ENCODE measurements at places on chromosomes 12 and 14.

DNA sequence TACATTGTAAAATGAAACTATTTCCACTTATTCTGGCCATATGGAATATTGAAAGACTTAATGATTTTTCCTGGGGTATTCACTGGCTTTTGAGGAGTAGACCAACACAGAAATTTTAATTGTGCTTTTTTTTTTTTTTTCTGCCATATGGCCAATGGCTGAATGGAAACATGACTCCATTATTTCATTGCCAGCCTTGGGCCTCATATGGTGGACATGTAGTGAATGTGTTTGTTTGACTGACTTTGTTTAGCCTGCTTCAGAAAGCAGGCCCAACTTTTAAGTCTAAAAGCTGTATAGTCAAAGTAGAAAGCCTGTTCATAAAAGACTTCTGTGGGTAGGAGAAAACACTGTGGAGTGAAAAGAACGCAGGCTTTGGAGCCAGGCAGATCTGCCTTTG is 2.4 kb downstream of the GNG2 start:
- no peak for DNase-seq

GRCh38 chr12:8120072-8120713 is 3.2 kb upstream of the CLEC4A start:
- no peak for DNase-seq

DNA sequence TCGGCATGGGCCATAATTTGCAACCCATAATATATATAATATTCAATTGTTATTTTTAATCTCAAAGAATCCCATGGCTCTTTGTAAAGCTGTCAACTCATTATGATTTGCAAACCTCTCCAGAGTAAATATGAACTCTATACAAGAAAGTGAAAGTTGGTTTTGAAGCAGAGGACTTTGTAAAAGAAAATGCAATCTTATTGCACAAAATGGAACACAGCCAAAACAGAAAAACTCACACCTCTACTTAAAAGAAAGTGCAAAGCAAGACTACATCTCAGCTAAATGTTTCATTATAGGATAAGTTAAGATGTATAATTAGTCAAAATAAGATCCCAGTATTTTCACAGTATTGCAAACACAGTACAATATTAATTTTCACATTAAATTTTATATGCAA is 111.2 kb upstream of the FLRT2 start:
- DNase-seq, result no peak

- DNase-seq, result peak; percentile 71
These were observed 98.4 kb downstream of the APAF1 start for GRCh38 chr12:98743362-98743953.

GRCh38 chr12:98274430-98275130 is 240.8 kb upstream of the TMPO start:
- DNase-seq, result no peak

DNA sequence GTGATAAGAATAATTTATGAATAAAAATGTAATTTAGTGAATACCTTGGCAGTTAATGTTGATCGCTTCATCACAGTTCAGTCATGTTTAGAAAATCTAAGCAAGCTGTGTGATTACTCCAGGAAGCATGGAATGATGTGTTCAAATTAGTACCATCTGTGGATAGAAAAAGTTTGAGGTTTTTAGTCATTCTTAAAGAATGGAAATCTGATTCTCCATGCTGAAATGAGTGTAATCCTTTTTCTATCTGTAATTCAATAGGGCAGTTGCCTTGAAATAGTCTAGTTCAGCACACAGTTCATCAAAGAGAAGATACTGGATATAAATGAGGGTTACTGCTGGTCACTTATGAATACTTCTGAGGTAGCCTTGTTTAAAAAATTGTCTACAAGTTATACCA is 127.2 kb upstream of the MYF6 start:
- DNase-seq, result no peak

DNA sequence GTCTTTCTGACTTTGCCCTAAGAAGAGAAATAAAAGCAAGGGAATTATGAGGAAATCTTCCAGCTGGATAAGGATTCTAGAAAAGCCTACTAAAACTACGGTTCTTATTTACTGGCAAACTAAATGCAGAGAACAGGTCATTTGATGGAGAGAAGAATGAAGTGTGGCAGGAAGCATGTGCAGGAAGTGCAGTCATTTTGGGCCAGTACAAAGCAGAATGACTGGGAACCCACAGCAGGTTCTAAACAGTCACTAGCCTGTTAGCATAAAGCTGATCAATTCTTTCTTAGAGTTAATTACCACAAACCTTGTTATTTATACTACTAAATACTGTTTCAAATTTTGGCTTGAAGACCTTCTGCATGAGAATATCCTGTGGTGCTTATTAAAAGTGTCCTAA is 36.7 kb downstream of the CFAP54 start:
- no peak for DNase-seq

DNA sequence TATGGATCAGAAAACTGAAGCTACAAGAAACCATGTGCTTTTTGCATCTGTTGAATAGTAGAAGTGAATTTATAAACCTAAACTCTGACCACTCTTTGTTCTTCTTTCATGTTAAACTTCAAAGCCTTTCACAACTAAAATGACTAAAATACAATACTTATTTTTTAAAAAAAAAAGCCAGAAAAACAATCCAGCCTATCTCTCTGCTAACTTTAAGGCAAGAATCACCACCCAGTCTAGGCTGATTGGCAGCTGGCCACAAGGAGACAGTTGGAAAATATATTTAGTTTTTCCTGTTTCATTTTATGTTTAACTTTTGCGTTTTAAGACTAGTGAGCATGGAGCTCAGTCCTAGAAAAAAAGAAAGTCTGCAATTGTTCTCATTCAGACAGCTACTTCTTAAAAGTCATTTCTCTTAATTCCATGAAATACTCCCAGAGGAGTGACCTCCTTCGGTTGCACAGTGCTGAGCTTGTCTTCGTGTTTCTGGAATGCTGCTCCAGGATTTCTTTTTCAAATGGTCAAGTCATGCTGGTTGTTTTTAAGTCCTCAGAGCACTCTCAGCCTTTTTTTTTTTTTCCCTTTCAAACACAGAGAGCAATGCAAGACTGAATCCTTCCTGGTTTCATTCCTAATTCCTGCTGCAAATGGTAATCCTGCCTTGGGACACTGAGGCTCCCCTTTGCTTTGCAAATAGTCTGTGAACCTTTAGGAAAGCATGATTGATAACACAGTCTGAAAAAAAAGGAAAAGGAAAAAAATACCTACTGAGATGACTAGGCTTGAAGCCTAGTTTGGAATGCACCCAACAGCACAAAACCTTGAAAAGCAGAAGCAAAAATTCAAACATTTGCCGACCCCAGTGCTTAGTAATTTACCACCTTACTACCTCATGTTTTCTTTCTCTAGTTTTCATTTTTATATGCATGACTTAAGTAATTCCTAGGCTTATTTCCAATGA is 233.3 kb upstream of the DAAM1 start:
- no peak for DNase-seq

GRCh38 chr12:29428633-29429032 is 47.7 kb upstream of the ERGIC2 start:
- no peak for DNase-seq

- DNase-seq, result no peak
These were observed 19.7 kb downstream of the VEZT start for GRCh38 chr12:95237315-95237714.

DNA sequence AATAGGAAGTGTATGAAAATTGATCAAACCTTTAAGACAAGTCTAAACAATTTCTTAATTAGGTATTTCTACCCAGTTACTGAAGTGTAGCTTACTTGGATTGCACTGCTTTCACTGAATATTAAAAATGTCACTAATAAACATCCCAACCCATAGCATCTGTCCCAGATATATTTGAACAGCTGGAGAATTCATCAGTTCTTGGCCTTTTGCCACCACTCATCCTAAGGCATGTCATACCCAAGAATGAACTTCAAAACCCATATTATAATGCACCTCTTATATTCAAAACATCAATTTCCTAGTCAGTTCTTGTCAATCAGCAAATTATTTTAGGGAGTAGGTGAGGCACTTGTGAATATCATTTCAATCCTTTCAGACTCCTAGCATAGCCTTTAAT is 392.3 kb downstream of the PAWR start:
- no peak for DNase-seq

DNA sequence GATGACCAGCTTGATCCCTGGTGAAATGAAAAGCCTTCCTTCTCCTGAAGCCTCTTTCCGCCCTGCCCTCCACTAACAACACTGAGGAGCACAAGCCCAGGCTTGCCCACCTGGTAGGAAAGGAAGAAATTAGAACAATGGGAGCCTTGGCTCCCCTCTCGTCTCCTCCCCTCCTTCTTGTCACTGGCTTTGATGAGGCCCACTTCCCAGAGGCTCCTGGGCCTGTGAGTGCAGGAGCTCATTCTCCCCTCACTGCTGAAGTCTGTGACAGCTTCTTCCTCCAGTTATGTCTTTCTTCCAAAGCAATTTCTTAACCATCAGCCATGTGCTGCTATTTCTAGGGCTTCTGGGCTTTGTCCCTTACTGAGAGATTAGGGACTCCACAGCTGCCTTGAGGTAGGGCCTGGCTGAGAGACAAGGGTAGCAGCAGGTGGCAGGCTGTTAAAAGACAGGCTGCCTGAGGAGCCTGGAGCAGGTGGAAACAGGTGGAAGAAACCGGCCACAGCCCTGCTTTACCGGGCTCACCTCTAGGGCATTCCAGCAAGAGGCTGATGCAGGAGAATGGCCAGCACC is 53.6 kb upstream of the SRSF5 start:
- DNase-seq, result no peak

DNA sequence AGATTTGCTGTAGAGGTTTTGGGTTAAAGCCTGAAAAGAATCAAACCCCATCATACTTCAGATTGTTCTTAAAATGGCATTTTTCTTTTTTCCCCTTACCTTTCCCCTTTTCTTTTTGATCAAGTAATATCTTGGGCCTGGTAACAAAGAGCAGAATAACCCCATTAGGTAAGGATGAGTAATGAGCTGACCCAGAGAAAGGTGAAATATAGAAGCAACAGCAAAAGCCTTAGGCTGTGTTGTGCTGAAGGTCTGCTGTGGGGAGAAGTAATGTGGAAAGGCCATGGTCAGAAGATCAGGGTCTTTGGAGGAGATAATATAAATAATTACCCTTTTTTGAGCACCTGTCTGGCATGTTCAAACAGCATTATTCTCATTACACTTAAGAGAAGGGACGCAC is 42.3 kb downstream of the MIA2 start:
- no peak for DNase-seq

DNA sequence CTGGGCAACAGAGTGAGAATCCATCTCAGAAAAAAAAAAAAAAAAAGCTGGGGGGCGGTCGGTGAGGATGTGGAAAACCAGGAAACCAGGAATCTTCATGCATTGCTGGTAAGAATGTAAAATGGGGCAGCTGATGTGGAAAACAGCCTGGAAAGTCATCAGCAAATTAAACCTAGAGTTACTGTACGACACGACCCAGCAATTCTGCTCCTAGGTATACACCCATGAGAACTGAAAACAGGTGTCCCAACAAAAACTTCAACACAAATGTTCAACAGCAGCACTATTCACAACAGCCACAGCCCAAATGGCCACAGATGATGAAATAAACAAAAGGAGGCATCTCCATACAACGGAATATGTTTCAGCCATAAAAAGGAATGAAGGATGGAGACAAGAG is 97.3 kb downstream of the NCOR2 start:
- no peak for DNase-seq

DNA sequence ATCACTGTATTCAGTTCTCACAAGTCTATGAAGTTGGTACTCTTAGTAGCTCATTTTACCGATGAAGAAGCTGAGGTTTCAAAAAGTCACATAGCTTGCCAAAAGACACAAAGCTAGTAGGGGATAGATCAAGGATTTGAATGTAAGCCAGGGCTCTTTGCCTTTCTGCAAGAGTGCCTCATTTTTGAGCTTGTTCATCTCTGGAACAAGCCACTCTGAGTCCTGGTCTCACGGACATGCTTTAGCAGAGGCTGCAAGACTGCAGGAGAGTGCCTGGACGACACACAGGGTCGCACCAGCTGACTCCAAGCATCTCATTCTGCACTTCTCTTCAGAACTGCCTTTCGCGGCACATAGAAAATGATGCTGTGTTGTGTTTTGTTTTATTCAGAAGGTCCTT is 3.7 kb downstream of the NUAK1 start:
- DNase-seq, result no peak

- peak; percentile 64 for DNase-seq
These were observed 8.1 kb upstream of the RNF34 start for GRCh38 chr12:121391619-121392324.

- DNase-seq, result peak; percentile 15
These were observed 52.4 kb upstream of the CAPRIN2 start for GRCh38 chr12:30806989-30807694.

DNA sequence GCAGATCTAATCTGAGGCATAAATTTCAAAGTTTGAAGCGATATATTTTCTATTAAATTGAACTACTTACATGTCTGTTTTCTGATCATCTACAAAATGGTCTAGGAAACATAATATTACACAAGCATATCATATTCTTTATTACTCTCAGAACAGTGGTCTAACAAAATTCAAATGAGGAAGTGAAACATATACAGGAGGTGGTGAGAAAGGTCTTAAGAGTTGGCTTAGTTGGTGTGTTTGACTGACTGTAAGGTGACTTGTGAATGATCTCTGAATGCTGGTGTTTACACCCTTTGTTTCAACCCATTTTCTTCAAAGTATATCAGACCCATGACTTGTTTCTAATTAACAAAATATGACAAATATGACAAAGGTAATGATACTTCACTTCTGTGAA is 1156.8 kb downstream of the SLC16A7 start:
- no peak for DNase-seq

DNA sequence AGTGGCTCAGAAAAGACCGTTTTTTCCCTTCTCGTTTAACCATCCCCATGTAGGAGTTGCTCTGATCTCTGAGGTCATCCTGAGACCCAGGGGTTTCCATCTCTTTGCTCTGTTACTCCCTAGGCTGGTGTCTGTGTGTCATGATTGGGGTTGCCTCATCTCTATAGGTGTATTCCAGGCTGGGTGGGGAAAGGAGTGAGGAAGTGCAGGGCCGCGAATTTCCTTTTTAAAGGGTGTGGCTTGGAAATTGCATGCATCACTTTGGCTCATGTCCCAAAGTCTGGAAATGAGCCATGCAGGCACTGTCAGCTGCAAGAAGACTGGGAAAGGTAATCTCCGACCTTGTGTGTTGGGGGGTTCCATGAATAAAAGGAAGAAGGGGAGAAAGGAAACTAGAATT is 201.9 kb downstream of the AACS start:
- no peak for DNase-seq

GRCh38 chr14:22739423-22739822 is 27.1 kb upstream of the OXA1L start:
- DNase-seq, result no peak

DNA sequence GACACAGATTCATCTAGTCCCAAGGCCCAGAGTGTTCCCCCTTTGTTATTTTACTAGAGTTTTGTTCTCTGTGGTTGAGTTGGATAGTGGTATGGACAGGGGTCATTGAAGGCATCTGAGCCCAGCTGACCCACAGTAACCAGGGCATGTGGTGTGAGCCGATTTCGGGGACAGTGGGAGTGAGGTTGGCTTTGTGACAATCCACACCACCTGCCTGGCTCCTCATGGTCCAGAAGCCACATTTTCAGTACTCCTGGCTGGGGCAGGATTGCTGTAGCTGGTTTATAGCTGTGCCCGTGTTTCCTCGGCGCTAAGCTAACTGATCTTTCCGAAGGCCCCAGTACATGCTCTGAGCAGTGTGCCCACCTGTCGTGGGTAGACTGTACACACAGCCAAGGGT is 116.0 kb downstream of the TSPAN9 start:
- no peak for DNase-seq
